ENCODE measurements at places on chromosomes 6 and 20.
A peak's percentile ranks its signal among the peaks of the same experiment; 100 is the strongest.

DNA sequence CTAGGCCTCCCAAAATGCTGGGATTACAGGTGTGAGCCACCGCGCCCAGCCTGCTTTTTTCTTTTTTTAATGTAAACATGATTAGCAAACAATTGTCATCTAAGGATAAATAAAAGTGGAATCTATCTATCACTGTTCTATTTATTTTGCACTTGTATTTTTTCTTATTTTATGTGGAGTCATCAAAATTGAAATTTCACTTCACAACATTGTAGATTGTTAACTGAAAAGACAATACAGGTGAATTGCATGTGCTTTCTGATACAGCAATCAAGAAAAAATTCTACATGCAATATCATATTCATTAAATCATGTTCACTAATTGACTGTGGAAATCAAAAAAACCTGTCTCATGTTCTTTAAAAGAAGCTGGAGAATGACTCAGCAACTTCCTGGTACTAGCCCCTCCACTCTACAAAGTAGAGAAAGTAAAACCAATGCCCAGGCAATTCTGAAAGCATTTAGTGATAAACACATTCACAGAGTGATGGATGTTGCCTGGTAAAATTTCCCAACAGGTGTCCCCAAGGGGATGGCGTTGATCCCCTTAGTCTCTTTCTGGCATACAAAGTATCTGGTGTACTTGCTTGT lies 10.7 kb upstream of the RFX6 start:
- no peak for DNase-seq

- no peak for DNase-seq
Observed at GRCh38 chr6:22754061-22754460, 184.7 kb downstream of the HDGFL1 start.

- no peak for DNase-seq
Observed at GRCh38 chr6:1215884-1216487, 95.9 kb upstream of the FOXQ1 start.

GRCh38 chr20:47670913-47671312 lies 114.4 kb downstream of the SULF2 start:
- DNase-seq: no peak

DNA sequence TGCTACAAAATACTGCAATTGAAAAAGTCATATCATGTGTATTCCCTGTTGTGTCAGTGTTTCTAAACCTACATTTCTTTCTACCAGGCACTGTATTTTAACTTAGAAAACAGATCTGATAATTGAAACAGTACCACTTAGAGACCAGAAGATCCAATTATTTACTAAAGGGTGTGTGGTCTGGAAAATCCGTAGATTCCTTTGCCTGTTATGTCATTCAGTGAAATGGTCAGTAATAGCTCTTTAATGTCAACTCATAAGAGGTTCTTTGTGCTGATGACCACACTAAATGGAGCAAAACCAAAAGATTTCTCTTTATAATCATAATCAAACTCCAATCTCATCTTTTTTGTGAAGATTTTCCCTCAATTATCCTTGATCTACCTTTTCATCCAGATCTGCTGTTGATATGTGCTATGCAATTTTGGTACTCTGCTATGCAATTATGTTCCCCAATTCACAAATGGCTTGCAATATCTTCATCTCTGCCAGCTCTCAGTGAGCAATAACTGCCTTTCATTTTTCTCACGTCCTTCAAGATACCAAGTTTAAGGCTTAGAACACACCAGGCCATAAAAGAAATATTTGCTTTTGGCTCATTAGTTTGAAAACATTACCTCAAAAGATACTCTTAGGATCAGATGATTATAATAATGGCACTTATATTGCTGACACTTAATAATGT lies 165.5 kb downstream of the MOXD1 start:
- no peak for DNase-seq

GRCh38 chr20:7836076-7836475 lies 104.2 kb downstream of the HAO1 start:
- DNase-seq: no peak

DNA sequence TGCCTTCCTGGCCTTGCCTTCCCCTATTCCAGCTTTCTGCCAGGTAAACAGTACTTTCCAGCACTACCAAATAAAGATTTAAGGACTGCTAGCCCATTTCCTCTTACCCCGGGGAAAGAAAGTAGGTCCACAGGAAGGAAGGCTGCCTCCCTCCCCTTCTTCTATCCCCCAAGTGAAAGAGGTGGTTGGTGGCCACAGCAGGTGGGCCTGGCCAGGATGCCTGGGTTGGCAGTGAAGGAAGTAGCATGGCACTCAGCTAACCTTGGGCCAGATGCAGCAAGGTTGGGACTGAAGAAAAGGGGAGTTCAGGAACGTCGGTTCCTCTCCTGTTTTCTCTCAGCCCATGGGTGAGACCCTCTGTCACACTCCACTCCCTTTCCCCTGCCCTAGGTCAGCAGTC lies 8.9 kb downstream of the NFKBIL1 start:
- no peak for DNase-seq

DNA sequence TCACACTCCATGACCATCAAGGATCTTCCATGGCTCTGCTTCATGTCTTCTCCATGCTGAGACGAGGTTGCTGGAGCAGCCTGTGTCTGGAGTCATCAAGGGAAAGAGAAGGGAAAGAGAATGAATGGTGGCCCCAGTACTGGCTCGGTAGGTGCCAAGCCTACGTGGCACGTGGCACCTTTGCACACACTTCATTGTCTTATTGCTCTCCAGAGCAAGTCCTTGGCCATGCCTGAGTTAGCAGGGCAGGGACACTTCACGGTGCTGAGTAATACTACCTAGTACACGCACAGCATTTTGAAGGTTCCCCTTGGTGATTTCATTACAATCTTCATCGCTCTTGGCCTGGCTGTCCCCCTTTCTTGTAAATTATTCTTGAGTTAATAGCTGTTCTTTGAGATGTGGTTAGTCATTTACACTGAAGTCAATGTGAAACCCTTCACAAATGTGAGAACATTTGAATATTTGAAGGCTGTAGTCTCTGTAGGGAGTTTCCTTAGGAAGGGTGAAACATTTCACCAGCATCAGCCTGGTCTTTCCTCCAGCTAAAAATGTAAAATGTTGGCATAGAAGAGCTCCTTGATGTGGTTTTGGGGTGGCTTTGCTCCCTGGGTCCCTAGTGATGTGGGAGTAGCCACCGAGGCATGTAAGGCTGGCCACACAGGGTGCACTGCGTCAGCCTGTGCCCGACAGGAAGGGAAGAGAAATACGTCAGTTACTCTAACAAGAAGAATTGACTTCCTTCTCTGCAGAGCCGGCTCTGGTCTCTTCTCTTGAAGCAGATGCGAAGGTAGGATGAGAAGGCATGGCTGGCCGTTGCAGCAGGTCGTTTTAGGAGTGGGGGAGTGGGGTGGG lies at the start of gene SYTL3:
Gene SYTL3 (plus strand): TSS at position 766 of the 855 bp plus-strand sequence. CDS start 13,215 bp downstream, outside the sequence.
- DNase-seq: peak; percentile 93

DNA sequence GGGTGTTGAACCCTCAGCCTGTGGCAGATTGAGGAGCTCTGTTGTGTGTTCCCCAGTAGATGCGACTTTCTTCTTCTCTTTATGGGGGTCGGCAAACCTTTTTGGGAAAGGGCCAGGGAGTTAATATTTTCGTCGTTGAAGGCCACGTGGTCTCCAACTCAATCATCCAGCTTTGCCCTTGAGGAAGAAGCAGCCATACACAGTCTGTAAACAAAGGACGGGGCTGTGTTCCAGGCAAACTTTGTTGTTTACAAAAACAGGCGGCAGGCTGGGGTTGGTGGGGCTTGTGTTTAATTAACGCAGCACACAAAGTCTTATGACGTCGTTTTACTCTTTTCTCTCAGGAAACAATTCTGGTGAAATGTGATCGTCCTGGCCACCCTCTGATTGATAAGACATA lies 20.2 kb downstream of the KIF25 start:
- DNase-seq: no peak

GRCh38 chr20:38982291-38982690 lies 20.1 kb downstream of the DHX35 start:
- DNase-seq: no peak

- DNase-seq: no peak
Observed at GRCh38 chr6:2103765-2104523, 141.5 kb downstream of the GMDS start.

- DNase-seq: no peak
Observed at GRCh38 chr6:48474830-48475229, 363.8 kb upstream of the PTCHD4 start.

GRCh38 chr6:154222716-154223115 lies 133.9 kb downstream of the IPCEF1 start:
- DNase-seq: no peak

DNA sequence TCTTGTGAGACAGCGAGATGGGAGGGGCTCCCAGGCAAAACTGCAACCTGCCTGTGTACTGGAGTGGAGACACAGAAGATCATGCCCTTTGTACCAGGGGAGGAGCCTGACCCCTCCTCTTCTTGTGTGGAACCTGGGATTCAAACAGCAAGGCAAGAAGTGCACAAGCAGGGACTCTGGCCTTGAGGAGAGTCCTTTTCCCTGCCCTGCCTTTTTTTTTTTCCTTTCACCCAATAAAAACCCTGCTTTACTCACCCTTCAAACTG lies 251.8 kb upstream of the OPRM1 start:
- DNase-seq: no peak

DNA sequence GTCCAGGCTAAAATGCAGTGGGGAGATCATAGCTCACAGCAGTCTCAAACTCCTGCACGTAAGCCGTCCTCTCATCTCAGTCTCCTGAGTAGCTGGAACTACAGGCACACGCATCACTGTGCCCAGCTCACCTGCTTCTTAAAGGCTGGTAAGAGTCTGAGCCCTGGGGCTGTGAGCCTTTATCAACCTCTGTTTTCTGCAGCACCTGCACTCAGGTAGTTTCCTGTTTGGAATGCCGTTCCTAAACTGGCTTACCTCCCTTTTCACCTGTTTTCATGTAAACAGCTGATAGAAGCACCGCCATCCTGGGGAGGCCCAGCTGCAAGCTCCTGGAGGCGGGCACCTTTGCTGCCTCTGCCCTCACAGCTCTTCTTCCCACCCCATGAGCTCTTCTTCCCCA lies 45.4 kb downstream of the SLC24A3 start:
- no peak for DNase-seq

DNA sequence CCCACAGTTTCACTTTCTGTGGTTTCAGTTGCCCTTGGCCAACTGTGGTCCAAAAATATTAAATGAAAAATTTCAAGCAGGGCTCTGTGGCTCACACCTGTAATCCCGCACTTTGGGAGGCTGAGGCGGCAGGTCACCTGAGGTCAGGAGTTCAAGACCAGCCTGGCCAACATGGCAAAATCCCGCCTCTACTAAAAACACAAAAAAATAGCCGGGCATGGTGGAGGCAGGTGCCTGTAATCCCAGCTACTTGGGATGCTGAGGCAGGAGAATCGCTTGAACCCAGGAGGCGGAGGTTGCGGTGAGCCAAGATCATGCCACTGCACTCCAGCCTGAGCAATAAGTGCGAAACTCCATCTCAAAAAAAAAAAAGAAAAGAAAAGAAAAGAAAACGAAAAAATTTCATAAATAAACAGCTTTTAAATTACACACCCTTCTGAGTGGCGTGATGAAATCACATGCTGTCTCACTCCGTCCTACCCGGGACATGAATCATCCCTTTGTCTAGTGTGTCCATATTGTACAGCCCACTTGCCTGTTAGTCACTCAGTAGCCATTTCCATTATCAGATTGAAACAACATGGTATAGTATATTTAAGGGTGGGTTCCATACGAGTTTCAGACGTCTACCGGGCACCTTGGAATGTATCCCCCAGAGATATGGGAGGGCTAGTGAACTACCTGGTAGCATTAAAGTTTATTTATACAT lies 11.7 kb downstream of the PTPRK start:
- DNase-seq: no peak

GRCh38 chr20:44837946-44838345 lies 27.6 kb upstream of the RIMS4 start:
- no peak for DNase-seq

GRCh38 chr6:89242574-89243330 lies 25.6 kb upstream of the GABRR1 start:
- DNase-seq: peak; percentile 48

DNA sequence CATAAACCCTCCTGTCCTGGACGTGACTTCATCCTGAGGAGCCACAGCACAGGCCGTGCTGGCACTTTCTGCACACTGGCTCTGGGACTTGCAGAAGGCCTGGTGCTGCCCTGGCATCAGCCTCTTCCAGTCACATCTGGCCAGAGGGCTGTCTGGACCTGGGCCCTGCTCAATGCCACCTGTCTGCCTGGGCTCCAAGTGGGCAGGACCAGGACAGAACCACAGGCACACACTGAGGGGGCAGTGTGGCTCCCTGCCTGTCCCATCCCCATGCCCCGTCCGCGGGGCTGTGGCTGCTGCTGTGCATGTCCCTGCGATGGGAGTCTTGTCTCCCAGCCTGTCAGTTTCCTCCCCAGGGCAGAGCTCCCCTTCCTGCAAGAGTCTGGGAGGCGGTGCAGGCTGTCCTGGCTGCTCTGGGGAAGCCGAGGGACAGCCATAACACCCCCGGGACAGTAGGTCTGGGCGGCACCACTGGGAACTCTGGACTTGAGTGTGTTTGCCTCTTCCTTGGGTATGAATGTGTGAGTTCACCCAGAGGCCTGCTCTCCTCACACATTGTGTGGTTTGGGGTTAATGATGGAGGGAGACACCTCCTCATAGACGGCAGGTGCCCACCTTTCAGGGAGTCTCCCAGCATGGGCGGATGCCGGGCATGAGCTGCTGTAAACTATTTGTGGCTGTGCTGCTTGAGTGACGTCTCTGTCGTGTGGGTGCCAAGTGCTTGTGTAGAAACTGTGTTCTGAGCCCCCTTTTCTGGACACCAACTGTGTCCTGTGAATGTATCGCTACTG lies 22.0 kb upstream of the PYGB start:
- no peak for DNase-seq

- DNase-seq: peak; percentile 76
Observed at GRCh38 chr20:59948828-59949720, 8.9 kb downstream of the FAM217B start.

DNA sequence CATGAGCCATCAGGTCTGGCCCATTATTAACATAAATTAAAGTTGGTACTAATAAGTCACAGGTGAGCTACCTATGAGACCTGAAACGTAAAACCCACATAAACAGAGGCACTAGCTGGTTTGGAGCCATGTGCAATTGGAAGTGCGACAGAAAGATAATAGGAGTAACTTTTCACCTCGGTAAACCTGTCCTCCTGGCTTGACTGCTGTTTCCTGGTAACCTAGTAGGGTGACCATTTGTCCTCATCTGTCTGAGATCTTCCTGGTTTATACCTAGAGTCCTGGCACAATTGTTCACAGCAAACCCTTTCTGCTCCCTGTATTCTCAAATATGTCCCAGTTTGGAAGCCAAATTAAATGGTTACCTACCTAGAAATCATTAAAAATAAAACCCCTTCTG lies 7.4 kb downstream of the TBC1D20 start:
- no peak for DNase-seq

DNA sequence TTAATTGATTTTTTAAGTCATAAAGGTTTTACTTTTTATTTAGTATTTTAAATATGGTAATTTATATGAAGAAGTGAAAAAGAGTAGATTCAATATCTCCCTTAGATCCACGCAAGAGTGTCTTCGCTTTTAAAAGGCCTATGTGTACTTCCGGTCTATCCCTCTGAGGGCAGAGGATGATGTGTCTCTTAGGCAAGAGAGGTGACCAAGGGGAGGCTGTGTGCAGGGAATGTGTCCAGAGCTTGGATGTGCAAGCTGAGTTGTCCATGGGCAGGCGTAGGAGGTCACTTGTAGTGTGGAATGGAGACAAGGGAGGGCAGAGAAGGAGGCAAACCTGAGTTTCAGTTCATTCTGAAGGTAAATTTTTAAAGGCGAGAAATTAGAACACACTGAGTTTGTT lies 113.9 kb downstream of the CRYBG1 start:
- DNase-seq: no peak

All from CD4-positive, alpha-beta T cell treated with Interleukin-4 for 1 hour (primary cell).